CD4-positive, alpha-beta T cell treated with Interleukin-6 at 100 ng/mL for 8 hours (primary cell): ENCODE measurements at places on chromosomes 3 and 15.

- no peak for DNase-seq
These were observed 389 bp upstream of the CCNB2 start for GRCh38 chr15:59104602-59104911.

GRCh38 chr3:6262010-6262409 is 598.9 kb upstream of the GRM7 start:
- no peak for DNase-seq

DNA sequence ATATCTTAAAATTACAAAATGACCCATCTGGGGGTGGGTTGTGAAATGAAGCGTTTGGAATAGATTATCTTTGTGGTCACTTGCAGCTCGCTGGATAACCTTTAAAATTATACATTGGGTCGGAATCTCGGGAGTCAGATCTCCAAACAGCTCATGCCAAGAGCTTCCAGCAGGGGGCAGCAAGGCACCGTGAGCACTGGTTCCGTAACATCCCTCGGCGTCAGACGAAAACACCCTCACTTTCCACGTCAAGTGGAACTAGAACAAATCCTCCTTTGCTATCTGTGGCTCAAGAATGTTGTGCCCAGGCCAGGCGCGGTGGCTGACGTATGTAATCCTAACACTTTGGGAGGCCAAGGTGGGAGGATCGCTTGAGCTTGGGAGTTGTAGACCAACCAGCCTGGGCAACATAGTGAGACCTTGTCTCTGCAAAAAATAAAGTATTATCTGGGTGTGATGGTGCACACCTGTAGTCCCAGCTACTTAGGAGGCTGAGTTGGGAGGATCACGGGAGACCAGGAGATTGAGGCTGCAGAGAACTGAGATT is 31.1 kb downstream of the UMPS start:
- DNase-seq: peak; percentile 66

GRCh38 chr3:29612536-29612935 is 331.7 kb downstream of the RBMS3 start:
- DNase-seq: no peak

- DNase-seq: no peak
These were observed 81.5 kb downstream of the DIPK2A start for GRCh38 chr3:144053121-144053520.

- DNase-seq: no peak
These were observed 822.0 kb downstream of the CADM2 start for GRCh38 chr3:85780806-85781205.

GRCh38 chr15:38263996-38264395 is 11.4 kb downstream of the SPRED1 start:
- no peak for DNase-seq

- peak; percentile 87 for DNase-seq
These were observed 108.1 kb downstream of the KLF13 start for GRCh38 chr15:31434588-31435260.
